ENCODE measurements at places on chromosomes 5 and 9. TPM values are rescaled to one million over a fixed set of nuclear protein-coding genes. Genes with fewer than 3 reads are reported as not detected.
A peak's percentile ranks its signal among the peaks of the same experiment; 100 is the strongest.

DNA sequence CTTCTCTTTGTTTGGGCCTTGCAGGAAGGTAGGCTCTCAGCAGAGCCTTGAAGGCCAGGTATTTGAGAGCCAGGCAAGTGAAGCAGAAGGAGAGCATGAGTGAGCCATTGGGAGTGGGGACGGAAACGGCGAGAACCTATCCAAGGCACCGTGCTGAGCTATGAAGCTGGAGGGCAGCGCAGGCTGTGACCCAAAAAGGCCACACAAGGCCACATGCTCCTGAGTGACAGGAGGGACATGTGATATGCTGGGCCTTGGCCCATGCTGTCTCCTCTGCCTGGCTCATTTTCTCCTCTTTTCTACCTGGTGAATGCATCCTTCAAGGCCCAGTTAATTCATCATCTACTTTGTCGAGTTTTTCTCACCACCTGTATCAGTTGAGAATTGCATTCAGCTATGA, 136.3 kb downstream of the PALM2AKAP2 start:
- no peak overlapping the region for H3K4me3 ChIP-seq
- peaks cover 3% of the 10 kb centered on the region for H3K4me1 ChIP-seq
- no peaks in the 10 kb centered on the region for H3K27me3 ChIP-seq
- no peak overlapping the region for H3K27ac ChIP-seq
- no peaks in the 10 kb centered on the region for H3K36me3 ChIP-seq

DNA sequence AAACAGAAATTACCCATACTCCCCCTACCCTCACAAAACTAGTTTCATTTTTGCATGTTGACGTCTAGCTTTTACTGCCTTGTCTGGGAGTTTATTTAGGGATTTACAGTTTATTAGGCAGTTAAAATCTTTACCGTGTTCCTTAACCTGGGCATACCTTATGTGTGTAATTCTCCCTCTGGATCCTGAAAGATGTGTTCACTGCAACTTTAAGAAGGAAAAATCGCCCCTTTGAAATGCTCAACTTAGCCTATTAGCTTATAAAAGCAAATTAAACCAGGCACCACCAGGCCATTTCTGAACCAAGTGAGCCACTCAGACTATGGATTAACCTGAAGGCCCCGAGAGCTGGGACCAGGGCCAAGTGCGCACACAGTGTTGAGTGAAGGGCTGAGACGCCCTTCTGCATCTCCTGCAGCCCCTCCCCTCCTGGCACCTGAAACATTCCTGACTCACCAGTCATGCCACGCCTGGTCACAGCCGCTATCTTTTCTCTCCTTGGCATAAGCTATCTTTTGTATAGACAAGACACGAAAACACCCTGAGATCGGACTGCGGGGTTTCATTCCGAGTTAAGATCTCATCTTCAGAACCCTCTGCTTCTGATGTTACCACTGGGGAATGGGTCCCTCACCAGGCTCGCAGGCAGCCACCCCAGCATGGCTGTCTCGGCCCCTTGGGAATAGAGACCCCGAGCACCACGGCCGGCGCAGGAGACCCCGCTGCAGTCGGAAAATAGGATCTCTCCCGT, 111.9 kb downstream of the ROR2 start:
- H3K4me3 ChIP-seq: no peak overlapping the region
- DNase-seq: peak; percentile 63
- no peaks in the 10 kb centered on the region for H3K27me3 ChIP-seq
- peak overlapping the region; percentile 21 for H3K27ac ChIP-seq
- no peaks in the 10 kb centered on the region for H3K36me3 ChIP-seq
- peaks cover 18% of the 10 kb centered on the region for H3K4me1 ChIP-seq

DNA sequence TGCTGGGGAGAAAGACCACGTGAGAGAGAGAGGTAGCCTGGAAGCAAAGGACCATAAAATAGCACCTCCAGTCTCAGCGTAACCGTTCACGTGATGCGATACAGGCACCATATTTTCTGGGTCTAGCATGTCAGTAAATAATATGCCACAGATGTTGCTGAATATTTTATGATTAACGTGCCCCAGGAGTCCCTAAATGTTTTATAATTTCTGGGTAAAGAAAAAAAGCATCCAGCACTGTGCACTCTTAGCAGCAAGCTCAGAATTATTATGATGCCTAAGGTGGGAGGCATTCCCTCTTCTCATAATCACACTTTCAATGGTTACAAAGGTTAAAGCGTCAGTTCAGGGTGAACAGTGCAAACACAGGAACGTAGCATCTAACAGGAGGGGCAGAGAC, 121.8 kb downstream of the CAVIN4 start:
- H3K4me1 ChIP-seq: no peaks in the 10 kb centered on the region
- no peaks in the 10 kb centered on the region for H3K36me3 ChIP-seq
- 0 out of 2 replicates have a peak, but pooled peaks cover 3% of the 10 kb centered on the region for H3K27me3 ChIP-seq
- H3K4me3 ChIP-seq: no peak overlapping the region
- no peak for DNase-seq

DNA sequence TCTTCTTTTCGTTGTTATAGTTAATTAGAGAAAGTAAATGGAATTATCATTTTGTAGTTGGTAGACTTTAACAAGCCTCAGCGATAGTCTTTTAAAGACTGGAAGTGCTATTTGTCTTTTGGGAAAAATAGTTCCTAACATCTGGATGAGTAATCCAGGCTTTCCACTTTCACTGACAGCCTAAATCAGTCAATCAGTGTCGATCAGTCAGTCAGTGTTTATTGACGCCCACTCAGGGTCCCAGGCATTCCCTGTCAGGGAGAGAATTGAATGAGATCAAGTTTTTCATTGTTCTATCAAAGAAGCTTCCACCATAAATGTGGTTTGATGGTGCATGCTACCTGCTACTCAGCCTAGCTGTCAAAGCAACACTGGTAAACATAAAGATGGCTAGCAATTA, 2.6 kb downstream of the ABL1 start:
- H3K36me3 ChIP-seq: no peaks in the 10 kb centered on the region
- no peak for DNase-seq
- H3K4me3 ChIP-seq: no peak overlapping the region
- no peak overlapping the region for H3K27ac ChIP-seq
- no peaks in the 10 kb centered on the region for H3K27me3 ChIP-seq

Gene REEP2
- 4.9 TPM for total RNA-seq

Gene RANBP17
- total RNA-seq: 18.2 TPM

Gene F12
- total RNA-seq: 30.0 TPM

Gene BTNL9
- 11.7 TPM for total RNA-seq

All from HCT116 (cell line).